GM13976 (cell line): ENCODE measurements at places on chromosomes 6 and 20.

- DNase-seq: no peak
Observed at GRCh38 chr20:58626051-58626450, 25.0 kb upstream of the STX16 start.

DNA sequence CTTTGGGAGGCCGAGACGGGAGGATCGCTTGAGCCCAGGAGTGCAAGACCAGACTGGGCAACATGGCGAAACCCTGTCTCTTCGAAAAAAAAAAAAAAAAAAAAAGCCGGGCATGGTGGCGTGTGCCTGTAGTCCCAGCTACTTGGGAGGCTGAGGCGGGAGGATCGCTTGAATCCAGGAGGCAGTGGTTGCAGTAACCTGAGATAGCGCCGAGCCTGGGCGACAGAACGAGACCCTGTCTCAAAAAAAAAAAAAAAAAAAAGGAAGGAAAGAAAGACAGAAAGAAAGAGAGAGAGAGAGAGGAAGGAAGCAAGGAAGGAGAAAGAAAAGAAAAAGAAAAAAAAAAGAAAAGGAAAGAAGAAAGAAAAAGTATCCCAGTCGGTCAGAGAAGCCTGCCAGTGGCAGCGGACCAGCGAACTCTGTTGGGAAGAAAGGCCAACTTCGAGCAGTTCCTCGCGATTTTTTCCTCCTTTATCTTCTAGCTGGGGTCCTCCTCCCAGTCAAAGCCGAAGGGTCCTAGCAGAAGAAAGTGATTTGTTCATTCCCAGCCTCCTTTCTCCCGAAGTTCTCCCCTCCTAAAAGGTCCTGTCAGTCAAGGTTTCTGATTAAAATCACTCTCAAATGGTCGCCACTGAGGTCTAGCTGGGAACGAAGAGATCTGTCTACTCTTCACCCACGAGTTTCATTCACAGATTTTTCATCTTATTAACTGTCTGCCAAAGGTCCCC is 2.4 kb upstream of the SYCP2L start:
- DNase-seq: no peak

- no peak for DNase-seq
Observed at GRCh38 chr6:83307849-83308248, 114.7 kb downstream of the RWDD2A start.

DNA sequence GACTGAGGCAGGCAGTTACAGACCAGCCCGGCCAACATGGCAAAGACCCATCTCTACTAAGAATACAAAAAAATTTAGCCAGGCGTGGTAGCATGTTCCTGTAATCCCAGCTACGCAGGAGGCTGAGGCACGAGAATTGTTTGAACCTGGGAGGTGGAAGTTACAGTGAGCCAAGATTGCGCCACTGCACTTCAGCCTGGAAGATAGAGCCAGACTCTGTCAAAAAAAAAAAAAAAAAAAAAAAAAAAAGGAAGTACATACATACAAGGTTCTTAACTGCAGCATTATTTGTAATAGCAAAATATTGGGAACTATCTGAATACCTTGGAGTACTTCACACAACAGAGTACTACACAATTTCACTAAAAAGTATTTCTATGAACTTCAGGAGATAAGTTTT is 183.5 kb upstream of the OLIG3 start:
- no peak for DNase-seq

DNA sequence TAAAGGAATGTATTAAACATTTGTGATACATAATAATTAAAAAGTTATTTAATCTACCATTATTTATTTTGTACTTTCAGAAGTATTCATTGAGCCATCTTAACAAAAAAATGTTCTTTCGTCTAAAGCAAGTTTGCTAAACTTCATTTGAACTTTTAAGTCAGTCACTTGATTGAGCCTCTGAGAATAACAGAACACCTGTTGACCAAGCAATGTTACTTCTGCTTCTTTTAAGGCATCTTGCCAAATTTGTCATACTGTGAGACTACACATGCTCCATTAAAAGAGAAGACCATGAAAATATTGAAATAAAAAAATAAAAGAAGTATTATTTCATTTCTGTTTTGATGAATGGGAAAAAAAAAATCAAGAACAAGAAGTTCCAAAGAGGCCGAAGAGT is 141.8 kb upstream of the BMP5 start:
- DNase-seq: no peak

- DNase-seq: no peak
Observed at GRCh38 chr6:108455688-108456087, 105.0 kb upstream of the FOXO3 start.

DNA sequence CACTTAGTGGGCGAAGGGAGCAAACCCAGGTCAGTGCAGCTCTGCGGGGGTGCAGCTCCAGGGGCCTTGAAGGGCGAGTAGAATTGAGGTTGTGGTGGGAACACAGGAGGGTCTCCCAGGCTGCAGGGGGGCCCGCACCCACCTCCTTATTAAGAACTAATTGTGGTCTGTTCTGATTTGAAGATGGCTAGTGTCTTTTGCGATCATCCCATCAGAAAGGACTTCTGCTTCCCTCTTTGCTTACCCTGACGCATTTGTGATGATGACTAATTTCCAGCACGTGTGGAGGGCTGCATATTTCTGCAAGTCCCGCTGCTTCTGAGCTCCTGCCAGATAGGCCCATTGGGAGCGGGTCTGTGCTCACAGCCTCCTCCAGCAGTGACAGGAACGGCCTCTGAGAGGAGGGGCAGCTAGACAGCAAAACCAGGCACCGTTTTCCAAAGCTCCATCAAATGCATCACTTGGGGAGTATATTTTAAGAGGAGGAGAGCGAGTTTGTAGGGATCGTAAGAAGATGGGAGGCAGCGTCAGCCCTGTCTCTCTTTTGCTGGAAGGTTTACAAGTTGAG is 268.9 kb downstream of the CDH4 start:
- DNase-seq: no peak

DNA sequence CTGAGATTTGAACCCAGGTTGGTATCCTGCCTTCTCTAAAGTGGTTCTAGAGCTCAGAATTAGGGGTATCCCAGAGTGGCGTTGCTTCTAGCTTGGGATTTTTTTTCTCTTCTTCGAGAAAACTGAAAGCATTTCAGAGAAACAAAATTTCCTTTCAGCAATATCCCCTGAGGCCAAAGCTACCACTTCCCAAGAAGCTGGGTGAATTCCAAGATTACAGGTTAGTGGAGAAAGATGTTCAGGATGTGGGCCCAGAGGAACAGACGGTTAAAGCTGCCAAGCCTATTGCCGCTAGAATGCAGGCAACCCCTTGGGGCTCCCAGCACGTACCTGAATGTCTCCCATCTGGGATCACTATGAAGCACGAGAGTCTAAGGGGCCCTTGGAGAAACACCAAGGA is 134.1 kb downstream of the FOXO3 start:
- DNase-seq: no peak

DNA sequence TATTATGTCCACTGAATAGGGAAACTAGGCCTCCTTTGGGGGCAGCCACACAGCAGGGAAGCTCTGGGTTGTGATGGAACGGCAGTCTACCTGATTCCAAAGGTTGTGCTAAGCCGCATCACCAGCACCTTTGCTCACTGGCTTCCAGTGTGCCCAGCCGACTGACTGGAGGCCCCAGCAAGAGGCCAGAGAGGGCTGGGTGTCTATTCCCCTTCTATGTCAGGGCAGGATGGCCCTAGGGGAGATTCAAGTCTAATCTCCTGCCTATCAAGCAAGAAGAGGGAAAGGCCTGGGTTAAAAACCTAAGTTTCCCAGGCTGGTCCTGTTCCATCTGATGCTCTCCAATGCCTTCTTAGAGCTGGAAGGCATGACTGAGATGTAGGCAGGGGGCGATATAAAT is 53.6 kb downstream of the JPH2 start:
- DNase-seq: no peak

DNA sequence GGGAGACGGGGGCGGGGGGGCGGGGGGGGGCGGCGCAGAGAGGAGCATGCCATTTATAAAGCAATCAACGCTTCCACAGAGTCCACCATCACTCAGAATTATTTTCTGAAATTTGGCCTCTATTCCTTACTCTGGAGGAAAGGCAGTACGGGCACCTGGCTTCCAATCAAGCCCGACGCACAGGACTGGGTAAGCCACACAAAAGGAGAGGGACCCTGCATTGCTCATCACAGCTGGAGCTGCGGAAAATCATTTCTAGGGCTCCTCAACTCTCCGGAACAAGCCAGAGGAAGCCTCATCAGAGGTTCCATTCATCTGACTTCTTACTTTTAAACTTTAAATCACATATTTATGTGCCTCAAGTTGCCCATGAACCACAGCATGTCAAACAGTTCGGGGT is 55.9 kb downstream of the TTI1 start:
- DNase-seq: peak; percentile 11

DNA sequence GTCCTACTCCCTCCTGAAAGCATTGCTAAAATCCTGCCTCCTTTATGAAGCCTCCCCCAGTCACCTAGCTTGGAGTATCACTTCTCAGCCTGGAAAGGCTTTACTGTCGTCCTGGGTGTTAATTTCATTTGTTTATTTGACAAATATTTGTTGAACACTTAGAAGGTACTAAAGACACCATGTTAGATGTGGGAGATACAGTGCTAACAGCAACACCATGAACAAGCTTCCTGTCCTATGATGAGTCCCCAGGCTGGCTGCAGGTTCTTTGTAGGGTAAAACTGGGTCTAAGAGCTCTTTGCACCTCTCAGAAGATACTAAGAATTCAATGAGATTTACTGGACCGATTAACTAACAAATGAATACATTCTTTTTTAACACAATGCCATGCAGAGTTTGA is 109.2 kb upstream of the TMEM170B start:
- no peak for DNase-seq

DNA sequence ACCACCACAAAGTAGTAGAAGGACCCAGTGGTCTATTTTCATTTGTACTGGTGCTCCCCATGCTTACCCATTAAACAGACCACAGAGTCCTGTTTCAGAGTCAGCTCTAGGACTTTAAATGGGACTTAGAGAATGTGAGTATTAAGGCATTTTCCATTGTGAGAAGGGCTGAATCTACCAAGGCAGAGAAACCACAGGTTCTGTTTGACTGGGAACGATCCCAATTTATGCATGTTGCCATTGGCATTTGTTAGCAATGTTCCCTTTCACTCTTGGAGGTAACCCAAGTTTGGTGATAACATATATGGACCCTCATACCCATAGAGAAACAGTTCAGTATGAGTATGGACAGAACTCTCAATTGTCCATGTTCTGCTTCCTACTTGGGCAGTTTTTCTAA is 672.8 kb downstream of the KIF16B start:
- no peak for DNase-seq

DNA sequence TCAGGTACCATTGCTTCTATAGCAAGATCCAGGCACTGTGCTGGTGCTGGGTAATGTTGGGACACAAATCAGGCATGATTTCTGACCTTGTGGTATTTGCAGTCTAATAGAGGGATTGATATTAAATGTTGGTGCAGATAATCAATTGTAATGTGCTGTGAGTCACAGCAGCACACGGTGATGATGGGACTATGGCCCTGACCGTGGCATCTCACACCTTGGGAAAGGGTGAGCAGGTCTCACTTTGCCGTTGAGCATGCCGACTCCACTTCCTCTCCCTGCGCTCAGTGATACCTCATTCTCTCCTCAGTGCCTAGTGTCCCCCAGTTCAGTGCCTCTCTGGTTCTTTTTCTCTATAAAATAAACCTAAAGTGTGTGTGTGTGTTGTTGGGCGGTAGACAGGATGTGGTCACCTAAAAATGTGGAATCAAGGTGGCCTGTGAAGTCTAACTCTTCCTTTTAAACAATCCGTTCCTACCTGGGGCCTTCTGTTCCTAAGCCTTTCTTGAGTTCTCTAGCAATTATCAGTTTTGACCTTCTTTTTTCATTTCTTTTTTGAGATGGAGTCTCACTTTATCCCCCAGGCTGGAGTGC is 188.5 kb downstream of the REV3L start:
- DNase-seq: no peak

GRCh38 chr20:3875378-3875974 is 13.7 kb upstream of the PANK2 start:
- DNase-seq: no peak

- DNase-seq: no peak
Observed at GRCh38 chr6:169069356-169069755, 184.3 kb downstream of the THBS2 start.

- no peak for DNase-seq
Observed at GRCh38 chr6:1616701-1617463, 7.2 kb downstream of the FOXC1 start.

DNA sequence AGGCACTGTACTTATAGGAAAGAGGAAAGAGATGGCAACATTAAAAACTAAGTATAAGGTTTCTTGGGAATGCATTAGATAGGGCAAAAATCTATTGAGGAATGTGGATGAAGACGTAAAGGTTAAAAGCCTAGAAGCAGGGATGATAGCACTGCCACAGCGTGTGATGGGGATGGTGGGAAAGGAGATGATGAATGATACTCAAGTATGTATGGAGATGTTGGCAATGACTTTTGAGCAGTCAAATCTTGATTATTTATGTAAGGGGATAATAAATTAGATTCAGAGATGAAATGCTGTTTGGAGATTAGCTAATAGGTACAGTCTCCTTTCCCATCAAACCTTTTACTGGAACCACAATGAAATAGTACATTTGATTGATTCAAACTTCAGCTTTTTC is 432.8 kb downstream of the GRIK2 start:
- DNase-seq: no peak

- no peak for DNase-seq
Observed at GRCh38 chr6:138592749-138593123, 93.4 kb upstream of the NHSL1 start.

- DNase-seq: no peak
Observed at GRCh38 chr20:49752201-49752903, 38.7 kb upstream of the B4GALT5 start.

GRCh38 chr6:3664625-3665041 is 86.9 kb downstream of the PXDC1 start:
- no peak for DNase-seq

DNA sequence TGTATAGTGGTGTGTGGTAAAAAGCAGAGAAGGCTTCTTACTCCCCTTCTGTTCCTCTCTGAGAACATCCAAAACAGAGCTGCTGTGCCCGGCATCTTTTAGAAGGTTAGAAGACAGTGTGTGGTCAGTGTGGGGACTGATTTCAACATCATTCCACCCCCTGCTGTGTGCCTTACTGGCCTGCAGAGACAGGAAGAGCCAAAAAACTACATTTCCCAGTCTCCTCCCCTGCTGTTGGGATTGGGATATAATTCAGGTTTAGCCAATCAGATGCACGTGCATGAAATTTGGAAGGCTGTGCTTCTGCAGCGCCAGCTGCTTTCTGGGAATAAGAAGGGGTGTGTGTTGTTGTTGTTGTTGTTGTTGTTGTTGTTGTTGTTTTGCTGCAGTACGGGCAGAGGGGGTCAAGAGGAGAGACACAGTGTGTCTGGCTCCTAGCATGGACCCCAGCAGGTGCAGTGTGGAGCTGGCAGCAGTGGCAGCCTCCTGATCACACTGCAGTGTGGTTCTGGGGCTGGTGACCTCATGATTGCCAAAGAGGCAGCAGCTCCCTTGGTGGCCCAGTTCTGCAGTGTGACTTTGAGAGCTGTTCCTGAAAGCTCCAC is 74.7 kb downstream of the MRPL14 start:
- DNase-seq: no peak
